Activated naive CD8-positive, alpha-beta T cell treated with anti-CD3 and anti-CD28 coated beads for 36 hours (primary cell): ENCODE measurements at places on chromosomes 13 and 19. TPM values are rescaled to one million over a fixed set of nuclear protein-coding genes. Genes with fewer than 3 reads are reported as not detected.

DNA sequence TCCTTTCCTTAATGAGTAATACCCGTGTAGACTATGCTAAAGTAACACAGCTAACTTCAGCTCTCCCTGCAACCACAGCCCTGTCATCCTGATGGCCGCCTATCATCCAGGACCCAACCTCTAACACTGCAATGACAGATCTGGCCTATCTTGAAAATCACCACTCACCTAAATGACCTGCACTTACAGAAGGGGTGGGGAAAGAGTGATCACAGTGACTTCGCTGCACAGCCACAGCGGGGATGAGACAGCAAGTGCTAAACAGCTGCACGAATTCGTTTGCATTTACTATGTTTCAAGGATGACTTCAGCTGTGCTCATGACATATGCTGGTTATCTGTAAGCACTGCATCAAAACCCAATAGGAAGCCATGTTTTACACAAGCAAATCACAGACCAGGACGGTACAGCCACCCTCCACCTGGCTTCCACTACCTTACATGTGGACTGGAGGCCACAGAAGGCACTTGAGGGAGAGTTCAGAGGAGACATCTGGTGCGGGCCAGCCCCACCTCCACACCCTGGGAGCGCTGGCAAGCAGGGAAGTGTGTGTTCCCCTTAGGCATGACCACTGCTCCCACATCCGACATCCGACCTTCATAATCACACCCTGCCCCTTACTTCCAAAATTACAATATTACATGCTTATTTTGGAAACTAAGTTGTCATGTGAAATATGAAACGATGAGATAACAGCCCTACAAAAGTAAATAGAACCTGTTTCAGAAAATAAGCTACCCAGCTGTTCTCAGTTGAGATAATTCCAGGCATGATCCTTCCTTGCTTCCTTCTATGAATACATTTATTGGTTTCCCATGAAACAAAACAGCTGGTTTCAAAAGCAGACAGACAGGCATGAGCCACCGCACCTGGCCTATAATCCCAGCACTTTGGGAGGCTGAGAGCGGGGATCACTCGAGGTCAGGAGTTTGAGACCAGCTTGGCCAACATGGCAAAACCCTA lies 95.7 kb downstream of the STK24 start:
- peaks cover 84% of the 10 kb centered on the region for H3K4me1 ChIP-seq
- no peak overlapping the region for H3K4me3 ChIP-seq

GRCh38 chr13:40315416-40316064 lies 350.9 kb downstream of the FOXO1 start:
- peak overlapping the region; percentile 70 for H3K4me3 ChIP-seq
- DNase-seq: peak; percentile 47
- H3K4me1 ChIP-seq: peaks cover 54% of the 10 kb centered on the region
- peak overlapping the region; percentile 71 for H3K27ac ChIP-seq

- peak; percentile 7 for DNase-seq
- peaks cover 12% of the 10 kb centered on the region for H3K4me1 ChIP-seq
- no peak overlapping the region for H3K27ac ChIP-seq
- H3K27me3 ChIP-seq: peaks cover 46% of the 10 kb centered on the region
- H3K4me3 ChIP-seq: no peak overlapping the region
Observed at GRCh38 chr13:80340651-80341100, 250 bp downstream of the SPRY2 start.

GFY gene
- not detected for total RNA-seq

ATP7B gene
- 0.66 TPM for total RNA-seq

PCDH20 gene
- total RNA-seq: not detected

MYO1F gene
- 4.8 TPM for total RNA-seq
